CD4-positive, alpha-beta memory T cell (primary cell): ENCODE measurements at places on chromosomes 1 and 21. TPM values are rescaled to one million over a fixed set of nuclear protein-coding genes. Genes with fewer than 3 reads are reported as not detected.
A peak's percentile ranks its signal among the peaks of the same experiment; 100 is the strongest.

- H3K4me3 ChIP-seq = peak overlapping the region; percentile 47
- H3K27ac ChIP-seq = peak overlapping the region; percentile 47
- H3K27me3 ChIP-seq = no peaks in the 10 kb centered on the region
- no peaks in the 10 kb centered on the region for H3K36me3 ChIP-seq
- H3K4me1 ChIP-seq = peaks cover 20% of the 10 kb centered on the region
Observed at GRCh38 chr1:153775458-153776327, 486 bp downstream of the SLC27A3 start.

DNA sequence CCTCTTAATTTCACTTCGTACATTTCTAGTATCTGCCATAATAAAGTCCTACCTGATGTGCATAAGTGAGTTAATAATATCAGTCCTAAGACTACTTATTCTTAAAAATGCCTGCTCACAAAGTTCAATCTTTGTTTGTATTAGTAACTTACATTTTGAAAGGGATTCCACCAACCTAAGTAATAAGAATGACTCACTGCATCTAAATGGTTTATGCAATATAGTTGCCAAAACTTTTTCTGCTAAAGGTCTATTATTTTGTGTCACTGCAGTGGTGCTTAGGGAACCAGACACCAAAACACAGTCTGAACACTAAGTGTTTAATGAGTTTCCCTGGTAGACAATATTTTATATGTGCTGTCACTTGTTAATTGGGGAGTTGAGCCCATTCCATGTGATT is 1.8 kb downstream of the ZNF669 start:
- peaks cover 13% of the 10 kb centered on the region for H3K4me1 ChIP-seq
- no peak overlapping the region for H3K4me3 ChIP-seq
- H3K27ac ChIP-seq = no peak overlapping the region
- no peaks in the 10 kb centered on the region for H3K27me3 ChIP-seq
- H3K36me3 ChIP-seq = peaks cover 21% of the 10 kb centered on the region

DNA sequence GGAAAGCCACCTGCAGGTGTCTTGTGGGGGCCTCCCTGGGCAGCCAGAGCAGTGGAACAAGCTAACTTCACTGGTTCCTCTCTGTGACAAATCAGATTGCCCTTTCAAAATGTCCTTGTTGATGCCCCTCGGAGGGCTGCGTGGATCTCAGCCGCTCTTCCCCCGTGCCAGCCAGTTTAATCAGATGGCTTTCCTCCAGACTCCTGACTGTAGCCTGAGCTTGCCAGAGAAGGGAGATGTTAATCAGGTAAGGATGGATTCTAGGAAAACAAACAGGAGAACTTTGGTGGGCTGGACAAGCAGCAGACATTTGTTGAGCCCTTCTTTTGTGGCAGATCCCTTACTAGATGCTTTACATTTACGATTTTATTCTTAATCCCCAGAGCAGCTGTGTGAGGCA is 88.2 kb downstream of the DMRTA2 start:
- no peaks in the 10 kb centered on the region for H3K36me3 ChIP-seq
- H3K4me3 ChIP-seq = no peak overlapping the region
- H3K4me1 ChIP-seq = no peaks in the 10 kb centered on the region
- no peak for DNase-seq

- H3K27ac ChIP-seq = no peak overlapping the region
- H3K27me3 ChIP-seq = no peaks in the 10 kb centered on the region
- DNase-seq = no peak
- H3K4me1 ChIP-seq = no peaks in the 10 kb centered on the region
Observed at GRCh38 chr1:3283849-3284248, 170.6 kb upstream of the ARHGEF16 start.

DNA sequence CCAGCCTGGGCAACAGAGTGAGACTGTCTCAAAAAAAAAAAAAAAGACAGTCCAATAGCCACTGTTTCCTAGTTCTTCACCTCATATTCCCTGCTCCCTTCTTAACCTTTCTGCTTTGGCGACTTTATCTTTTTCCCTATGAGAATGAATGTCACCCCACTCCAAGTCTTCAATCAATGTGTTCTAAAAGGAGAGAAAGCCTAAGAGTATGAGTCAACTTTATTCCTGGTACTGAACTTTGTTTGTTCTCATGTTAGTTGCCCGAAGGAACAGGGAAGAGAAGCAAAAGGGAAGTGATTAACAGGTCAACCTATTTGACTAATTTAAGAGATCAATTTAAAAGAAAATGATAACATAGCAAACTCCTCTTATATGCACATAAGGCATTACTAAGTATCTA is 39.9 kb upstream of the SLC16A1 start:
- no peak overlapping the region for H3K27ac ChIP-seq
- no peaks in the 10 kb centered on the region for H3K27me3 ChIP-seq
- no peak overlapping the region for H3K4me3 ChIP-seq
- no peak for DNase-seq
- no peaks in the 10 kb centered on the region for H3K36me3 ChIP-seq

GRCh38 chr1:66778266-66778665 is 22.8 kb downstream of the INSL5 start:
- no peak overlapping the region for H3K27ac ChIP-seq
- no peak for DNase-seq
- no peaks in the 10 kb centered on the region for H3K27me3 ChIP-seq
- no peak overlapping the region for H3K4me3 ChIP-seq

GRCh38 chr21:15405214-15405613 is 324.6 kb upstream of the USP25 start:
- no peaks in the 10 kb centered on the region for H3K36me3 ChIP-seq
- H3K27ac ChIP-seq = no peak overlapping the region
- H3K27me3 ChIP-seq = no peaks in the 10 kb centered on the region
- no peaks in the 10 kb centered on the region for H3K4me1 ChIP-seq

DNA sequence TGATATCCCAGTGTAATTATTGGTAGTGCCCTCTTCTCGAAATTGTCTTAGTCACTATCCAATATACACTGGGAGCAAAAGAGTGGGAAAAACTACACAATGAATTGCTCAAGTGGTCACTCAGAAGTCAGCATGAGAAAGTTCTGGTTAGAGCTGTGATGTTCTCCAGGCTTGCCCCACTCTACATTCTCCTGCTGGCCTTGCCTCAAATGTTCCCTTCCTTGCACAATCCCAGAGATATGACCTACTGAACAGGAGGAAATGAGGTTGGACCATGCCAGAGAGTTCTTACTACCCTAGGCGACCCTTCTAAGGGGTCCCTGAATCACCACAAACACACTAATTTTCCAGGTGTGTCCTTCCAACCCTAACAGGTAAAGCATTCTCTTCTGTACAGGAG is 40.8 kb downstream of the GLUL start:
- DNase-seq = no peak
- H3K4me3 ChIP-seq = no peak overlapping the region
- no peaks in the 10 kb centered on the region for H3K36me3 ChIP-seq
- H3K4me1 ChIP-seq = no peaks in the 10 kb centered on the region
- no peaks in the 10 kb centered on the region for H3K27me3 ChIP-seq

- H3K4me1 ChIP-seq = peaks cover 16% of the 10 kb centered on the region
- H3K27me3 ChIP-seq = no peaks in the 10 kb centered on the region
- DNase-seq = no peak
Observed at GRCh38 chr1:165844114-165844798, 16.8 kb downstream of the UCK2 start.

DNA sequence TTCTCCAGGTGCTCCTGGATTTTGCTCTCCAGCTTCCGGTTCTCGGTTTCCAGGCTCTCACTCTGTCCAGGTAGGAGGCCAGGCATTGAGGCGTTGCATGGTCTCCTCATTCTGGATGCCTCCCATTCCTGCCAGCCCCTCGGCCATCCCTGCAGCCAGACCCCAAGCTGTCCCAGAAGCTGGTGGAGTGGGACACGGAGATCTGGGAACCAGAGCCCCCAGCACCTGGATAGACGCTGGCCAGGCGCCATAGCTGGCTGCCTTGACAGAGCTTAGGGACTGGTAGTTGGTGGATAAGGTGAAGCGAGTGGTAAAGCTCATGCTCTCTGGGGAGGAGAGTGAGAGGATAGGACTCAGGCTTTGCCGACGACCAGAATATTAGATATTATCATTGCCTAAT is 29.6 kb downstream of the RAP1A start:
- peaks cover 85% of the 10 kb centered on the region for H3K4me1 ChIP-seq
- H3K36me3 ChIP-seq = no peaks in the 10 kb centered on the region
- DNase-seq = no peak
- H3K27me3 ChIP-seq = no peaks in the 10 kb centered on the region

GRCh38 chr1:42183957-42184268 is 19.4 kb upstream of the GUCA2A start:
- DNase-seq = no peak
- no peak overlapping the region for H3K4me3 ChIP-seq
- H3K36me3 ChIP-seq = peaks cover 29% of the 10 kb centered on the region
- no peaks in the 10 kb centered on the region for H3K27me3 ChIP-seq
- H3K27ac ChIP-seq = no peak overlapping the region

DNA sequence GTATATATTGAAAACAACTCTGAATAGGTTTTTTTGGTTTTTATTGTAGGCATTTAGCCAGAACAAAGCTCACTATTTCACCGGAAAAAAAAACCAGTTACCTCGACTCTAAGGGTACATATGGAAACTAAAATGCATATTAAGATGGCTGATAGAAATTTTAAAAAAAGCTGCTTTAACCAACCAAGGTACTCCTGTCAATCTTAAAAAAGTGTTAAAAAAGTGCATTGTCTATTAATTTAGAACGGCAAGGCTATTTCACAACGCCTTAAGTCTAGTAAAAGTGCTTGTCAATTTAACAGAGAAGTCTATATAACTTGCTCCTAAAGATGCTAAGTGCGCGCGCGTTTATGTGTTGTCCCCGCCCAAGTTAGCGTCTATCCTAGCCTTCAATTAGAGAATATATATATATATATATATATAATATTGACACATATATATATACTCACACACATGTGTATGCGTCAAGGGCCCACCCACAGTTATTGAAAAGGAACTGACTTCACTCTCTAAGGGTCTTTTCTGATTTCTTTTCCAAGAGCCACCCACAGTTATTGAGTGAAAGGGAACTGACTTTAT is 934 bp downstream of the ASPM start:
- H3K27ac ChIP-seq = peak overlapping the region; percentile 60
- peak overlapping the region; percentile 55 for H3K4me3 ChIP-seq
- peaks cover 25% of the 10 kb centered on the region for H3K4me1 ChIP-seq
- DNase-seq = no peak
- H3K27me3 ChIP-seq = no peaks in the 10 kb centered on the region
- no peaks in the 10 kb centered on the region for H3K36me3 ChIP-seq

GRCh38 chr21:14353726-14354125 is 29.2 kb downstream of the HSPA13 start:
- no peaks in the 10 kb centered on the region for H3K4me1 ChIP-seq
- H3K27ac ChIP-seq = no peak overlapping the region
- no peaks in the 10 kb centered on the region for H3K27me3 ChIP-seq
- DNase-seq = no peak

GRCh38 chr1:25993197-25993951 is 4.5 kb downstream of the PAFAH2 start:
- H3K36me3 ChIP-seq = no peaks in the 10 kb centered on the region
- no peak overlapping the region for H3K27ac ChIP-seq
- peaks cover 61% of the 10 kb centered on the region for H3K4me1 ChIP-seq
- H3K4me3 ChIP-seq = no peak overlapping the region

- peaks cover 30% of the 10 kb centered on the region for H3K4me1 ChIP-seq
- DNase-seq = peak; percentile 74
- H3K27ac ChIP-seq = peak overlapping the region; percentile 100
- H3K36me3 ChIP-seq = no peaks in the 10 kb centered on the region
- H3K4me3 ChIP-seq = peak overlapping the region; percentile 68
- H3K27me3 ChIP-seq = no peaks in the 10 kb centered on the region
Observed at GRCh38 chr1:181090641-181091126, 2.2 kb downstream of the IER5 start.

GRCh38 chr21:45864436-45864835 is 117.1 kb upstream of the COL6A1 start:
- H3K4me1 ChIP-seq = no peaks in the 10 kb centered on the region
- no peaks in the 10 kb centered on the region for H3K36me3 ChIP-seq
- H3K27me3 ChIP-seq = no peaks in the 10 kb centered on the region
- no peak for DNase-seq

GRCh38 chr1:99869304-99869703 is 19.1 kb downstream of the AGL start:
- DNase-seq = no peak
- H3K27ac ChIP-seq = no peak overlapping the region
- H3K27me3 ChIP-seq = no peaks in the 10 kb centered on the region

DNA sequence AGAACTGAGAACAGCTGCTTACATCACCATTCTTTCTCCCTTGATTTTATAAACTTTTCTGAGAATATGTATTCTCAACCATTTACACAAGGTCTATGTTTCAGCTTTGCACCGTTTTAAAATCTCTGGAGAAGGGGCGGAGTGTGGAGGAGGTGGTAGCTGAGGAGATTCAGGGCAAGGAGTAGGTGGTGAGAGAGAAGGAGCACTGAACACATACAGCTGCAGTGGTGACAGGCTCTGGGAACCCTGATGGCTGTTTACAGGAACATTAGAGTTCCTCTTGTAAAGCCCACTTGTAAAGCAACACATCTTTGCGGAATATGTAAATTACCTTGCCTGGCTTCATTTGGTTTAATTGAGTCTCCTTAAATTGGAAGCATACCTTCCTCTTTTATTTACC is 89.7 kb downstream of the SMYD2 start:
- no peak for DNase-seq
- no peaks in the 10 kb centered on the region for H3K27me3 ChIP-seq
- no peaks in the 10 kb centered on the region for H3K36me3 ChIP-seq
- H3K4me3 ChIP-seq = no peak overlapping the region
- no peaks in the 10 kb centered on the region for H3K4me1 ChIP-seq

GRCh38 chr21:44749116-44749758 is 37.9 kb upstream of the TSPEAR start:
- no peak overlapping the region for H3K4me3 ChIP-seq
- H3K27ac ChIP-seq = no peak overlapping the region
- H3K27me3 ChIP-seq = no peaks in the 10 kb centered on the region
- no peaks in the 10 kb centered on the region for H3K36me3 ChIP-seq
- no peaks in the 10 kb centered on the region for H3K4me1 ChIP-seq

GRCh38 chr1:74474585-74474984 is 37.8 kb downstream of the LRRC53 start:
- no peaks in the 10 kb centered on the region for H3K4me1 ChIP-seq
- H3K27ac ChIP-seq = no peak overlapping the region
- DNase-seq = no peak
- no peaks in the 10 kb centered on the region for H3K27me3 ChIP-seq
- H3K36me3 ChIP-seq = no peaks in the 10 kb centered on the region

- no peaks in the 10 kb centered on the region for H3K27me3 ChIP-seq
- DNase-seq = no peak
- no peak overlapping the region for H3K27ac ChIP-seq
- H3K4me1 ChIP-seq = no peaks in the 10 kb centered on the region
- no peaks in the 10 kb centered on the region for H3K36me3 ChIP-seq
Observed at GRCh38 chr1:94000510-94001282, 91.5 kb upstream of the GCLM start.

The LINGO4 gene
- 0.36 TPM for total RNA-seq

The CRYBG2 gene
- 6.7 TPM for total RNA-seq

The IL20 gene
- not detected for total RNA-seq

The PDPN gene
- not detected for total RNA-seq

The PCP4L1 gene
- total RNA-seq = not detected

The AIRE gene
- total RNA-seq = not detected

The AMPD1 gene
- not detected for total RNA-seq

The AGO4 gene
- total RNA-seq = 30.1 TPM

The AADACL3 gene
- total RNA-seq = not detected

The PRAMEF11 gene
- not detected for total RNA-seq

The HMGB4 gene
- total RNA-seq = not detected

The CTTNBP2NL gene
- 0.47 TPM for total RNA-seq

The ANKRD35 gene
- not detected for total RNA-seq

The CYB561D1 gene
- total RNA-seq = 40.7 TPM

The FTCD gene
- total RNA-seq = 1.3 TPM

The NGF gene
- not detected for total RNA-seq

The RGS13 gene
- total RNA-seq = not detected

The SVBP gene
- 20.4 TPM for total RNA-seq

The SLC9C2 gene
- total RNA-seq = not detected
